ENCODE measurements at places on chromosomes 2 and 18.

DNA sequence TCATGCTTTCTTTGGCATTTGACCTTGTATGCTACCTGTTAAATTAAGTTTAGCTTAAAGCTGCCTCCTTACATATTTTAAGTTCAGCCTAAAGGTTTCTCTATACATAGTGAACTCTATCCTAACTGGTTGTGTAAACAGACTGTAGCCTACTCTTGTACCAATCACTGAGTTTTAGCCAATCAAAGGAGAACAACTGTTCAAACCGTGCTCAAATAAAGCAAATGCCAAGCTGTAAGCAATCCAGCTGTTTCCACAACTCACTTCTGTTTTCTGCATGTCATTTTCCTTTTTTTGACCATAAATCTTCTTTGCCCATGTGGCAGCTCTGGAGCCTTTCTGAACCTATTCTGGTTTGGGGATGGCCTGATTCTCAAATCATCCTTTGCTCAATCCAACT, 1603.8 kb upstream of the ACVR2A start:
- DNase-seq, result no peak

- no peak for DNase-seq
These were observed 120.9 kb downstream of the CLIP4 start for GRCh38 chr2:29236074-29236473.

DNA sequence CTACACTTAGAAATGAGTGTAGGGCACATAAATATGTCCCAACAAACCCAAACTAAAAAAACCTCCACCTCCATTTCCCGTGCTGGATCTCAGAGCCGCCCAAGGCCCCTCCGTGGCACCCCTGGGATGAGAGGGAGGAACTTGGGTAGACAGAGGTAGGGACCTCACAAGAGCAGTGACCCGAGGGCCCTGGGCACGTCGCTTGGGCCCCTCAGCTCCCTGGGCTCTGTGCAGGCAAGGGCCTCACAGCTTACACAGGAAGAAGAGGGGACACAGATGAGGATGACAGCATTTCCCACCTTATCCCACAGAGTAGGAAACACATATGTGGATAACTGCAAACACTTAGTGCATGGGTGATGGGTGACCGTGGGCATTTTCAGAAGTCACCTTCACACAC, 93.9 kb upstream of the TPO start:
- DNase-seq, result no peak

DNA sequence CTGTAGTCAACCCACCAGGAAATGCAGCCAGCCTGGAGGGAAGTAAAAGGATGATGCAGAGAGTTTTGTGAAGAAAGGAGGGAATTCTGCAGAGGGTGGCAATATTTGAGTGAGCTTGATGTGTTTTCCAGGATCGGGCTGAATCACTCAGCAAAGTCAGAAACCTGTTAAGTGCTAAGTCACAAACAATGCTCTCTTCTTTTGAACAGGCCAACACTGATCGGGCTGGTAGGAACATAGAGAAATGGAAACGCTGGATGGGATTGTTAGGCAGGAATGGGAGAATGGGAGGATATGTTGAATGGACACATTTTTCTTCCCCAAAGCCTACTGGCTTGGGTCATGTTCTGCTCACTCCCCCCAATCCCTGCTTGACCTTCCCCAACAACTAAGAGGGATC, 36.6 kb downstream of the KCNS3 start:
- no peak for DNase-seq

GRCh38 chr2:218819093-218819492, 12.5 kb downstream of the PRKAG3 start:
- no peak for DNase-seq

- DNase-seq, result no peak
These were observed 942.3 kb downstream of the CPS1 start for GRCh38 chr2:211498551-211499205.

GRCh38 chr18:56641714-56642337, 3.4 kb upstream of the TXNL1 start:
- DNase-seq, result no peak

GRCh38 chr2:240134466-240134865, 1.6 kb downstream of the COPS9 start:
- DNase-seq, result no peak

DNA sequence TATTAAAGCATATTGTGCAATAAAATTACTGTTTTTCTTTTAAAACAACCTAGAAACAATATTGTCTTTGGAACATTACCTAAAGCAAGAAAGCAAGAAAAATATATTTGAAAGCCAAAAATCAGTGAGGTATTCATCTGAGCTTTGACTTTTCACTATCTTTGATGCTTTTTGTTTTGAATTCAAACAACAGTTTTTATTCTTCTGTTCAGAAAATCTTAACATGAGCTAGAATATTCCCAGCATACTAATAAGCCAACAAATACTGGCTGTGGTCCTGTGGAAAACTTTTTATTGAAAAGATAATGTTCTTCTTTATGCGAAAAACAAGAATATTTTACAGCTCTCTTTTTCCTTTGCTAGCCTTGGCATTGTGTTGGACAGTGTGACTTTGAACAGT, 19.8 kb downstream of the FAM171B start:
- DNase-seq, result no peak

DNA sequence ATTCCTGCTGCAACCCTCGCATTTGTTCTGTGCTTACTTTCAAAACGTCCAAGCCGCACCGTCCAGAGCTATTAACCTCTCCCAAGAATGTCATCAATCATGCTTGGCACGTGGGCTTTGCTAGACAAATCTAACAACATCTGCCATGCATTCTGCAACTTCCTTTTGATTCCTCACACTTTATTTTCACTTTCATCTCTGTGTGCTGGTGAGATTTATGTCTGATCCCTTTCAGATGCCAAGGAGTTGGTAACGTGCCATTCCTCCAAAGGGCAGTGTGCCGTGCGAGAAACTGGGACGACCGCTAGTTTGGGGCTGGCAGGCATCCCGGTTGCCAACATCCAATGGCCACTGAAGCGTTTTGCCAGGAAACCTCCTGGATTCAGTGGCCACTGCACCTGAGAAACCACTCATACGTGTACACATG, 230.0 kb upstream of the PARD3B start:
- no peak for DNase-seq

- DNase-seq, result no peak
These were observed 201.3 kb upstream of the APCDD1 start for GRCh38 chr18:10252952-10253705.

GRCh38 chr18:3441290-3441689, 8.7 kb upstream of the TGIF1 start:
- no peak for DNase-seq

- no peak for DNase-seq
These were observed 1.0 kb downstream of the IRS1 start for GRCh38 chr2:226798422-226799210.

GRCh38 chr18:49626842-49627467, 65.1 kb downstream of the LIPG start:
- DNase-seq, result no peak

DNA sequence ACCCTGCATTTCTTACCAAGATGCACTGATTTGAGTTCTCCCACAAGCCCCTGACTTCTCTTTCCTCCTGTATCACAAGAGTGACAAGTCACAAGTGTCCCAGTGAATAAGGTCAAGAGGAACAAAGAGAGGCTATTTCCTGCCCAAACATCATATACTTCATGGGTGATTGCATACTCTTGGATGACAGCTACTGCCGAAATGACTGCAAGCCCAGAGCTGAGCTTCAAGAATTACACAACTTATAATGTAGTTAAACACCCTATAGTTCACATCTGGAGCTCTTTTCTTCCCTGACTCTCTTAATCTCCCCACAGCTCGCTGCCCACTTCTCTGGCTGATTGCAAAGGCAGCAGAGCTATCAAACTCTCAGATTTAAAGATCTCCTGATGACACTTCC, 289.7 kb upstream of the PARD3B start:
- no peak for DNase-seq

DNA sequence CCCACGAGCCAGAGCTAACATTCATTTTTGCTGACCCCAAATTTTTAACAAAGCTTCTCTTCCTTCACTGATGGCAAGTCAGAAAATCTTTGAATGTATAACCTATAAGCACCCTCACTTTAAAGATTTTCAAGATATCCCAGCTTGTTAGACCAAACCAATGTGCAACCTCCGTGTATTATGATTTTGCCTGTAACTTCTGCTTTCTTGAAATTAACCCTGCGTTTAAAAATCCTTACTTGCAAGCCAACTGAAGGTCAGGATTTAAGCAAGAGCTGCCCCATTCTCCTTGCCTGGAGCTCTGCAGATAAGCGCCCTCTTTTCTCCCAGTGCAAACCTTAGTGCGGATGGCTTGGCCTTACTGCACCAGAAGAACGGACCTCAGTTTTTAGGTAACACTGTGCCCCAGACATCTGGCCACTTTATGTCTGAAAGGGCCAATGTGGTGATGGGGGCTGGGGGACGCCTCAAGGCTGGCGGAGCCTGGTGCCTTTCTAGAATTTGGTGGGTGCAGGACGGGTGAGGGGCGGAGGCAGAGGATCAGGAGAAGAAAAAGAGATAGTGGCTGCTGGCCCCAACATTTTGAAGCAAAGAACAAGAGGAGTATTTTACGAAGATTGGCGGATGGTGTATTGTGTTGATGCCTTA, 805 bp upstream of the TNFRSF11A start:
- DNase-seq, result no peak

- no peak for DNase-seq
These were observed 426.7 kb upstream of the SMIM21 start for GRCh38 chr18:75854174-75854573.

GRCh38 chr2:27798948-27799645, 27.6 kb downstream of the MRPL33 start:
- DNase-seq, result no peak

GRCh38 chr2:240300840-240301239, 134.6 kb upstream of the GPC1 start:
- no peak for DNase-seq

- DNase-seq, result no peak
These were observed 44.1 kb downstream of the RALBP1 start for GRCh38 chr18:9519399-9519798.

- DNase-seq, result no peak
These were observed 112.5 kb downstream of the MREG start for GRCh38 chr2:215900843-215901242.

- no peak for DNase-seq
These were observed 50.5 kb downstream of the MRPL35 start for GRCh38 chr2:86249579-86250391.

DNA sequence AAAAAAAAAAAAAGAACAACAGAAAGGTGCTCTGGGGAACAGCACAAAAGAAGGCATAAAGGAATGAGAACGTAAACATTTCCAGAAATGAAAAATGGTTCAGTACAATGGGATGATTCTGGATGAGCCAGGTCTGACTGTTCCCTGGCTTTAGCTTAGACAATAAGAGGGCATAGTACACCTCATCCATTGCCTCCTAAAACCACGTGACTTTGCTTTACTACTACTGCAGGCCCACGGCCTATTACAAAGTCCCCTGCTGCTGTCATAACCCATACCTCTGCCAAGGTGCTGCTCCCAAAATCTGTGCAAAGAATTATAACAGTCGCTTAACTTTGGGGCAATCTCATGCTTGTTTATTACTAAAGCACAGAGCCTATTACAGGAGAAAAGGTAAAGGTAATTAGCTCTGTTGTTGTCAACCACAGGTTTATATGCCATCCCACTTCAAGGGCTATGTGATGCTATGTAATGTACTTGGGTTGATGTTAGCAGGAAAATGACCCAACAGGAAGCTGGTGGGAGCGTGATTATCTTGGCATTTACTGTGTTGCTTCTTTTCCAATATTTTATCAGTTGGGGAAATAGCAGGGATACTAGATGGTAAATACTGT, 26.8 kb downstream of the STK17B start:
- DNase-seq, result no peak

GRCh38 chr2:6024229-6024628, 332.0 kb downstream of the SOX11 start:
- no peak for DNase-seq

All from stimulated activated CD4-positive, alpha-beta T cell treated with anti-CD3 and anti-CD28 coated beads, Interleukin-15, amount 100 ng/mL, for 1 hour (primary cell).